Stimulated activated CD8-positive, alpha-beta memory T cell treated with anti-CD3 and anti-CD28 coated beads, Interleukin-12 subunit alpha, Interleukin-12 subunit beta, amount 100 ng/mL, for 1 hour (primary cell): ENCODE measurements at places on chromosomes 6 and 20.

- no peak for DNase-seq
Measured at GRCh38 chr20:42982218-42982617, 207.5 kb downstream of the PTPRT start.

- no peak for DNase-seq
Measured at GRCh38 chr6:42066156-42066675, 15.9 kb downstream of the TAF8 start.

GRCh38 chr6:93784794-93785693 is 365.7 kb upstream of the EPHA7 start:
- DNase-seq, result no peak

DNA sequence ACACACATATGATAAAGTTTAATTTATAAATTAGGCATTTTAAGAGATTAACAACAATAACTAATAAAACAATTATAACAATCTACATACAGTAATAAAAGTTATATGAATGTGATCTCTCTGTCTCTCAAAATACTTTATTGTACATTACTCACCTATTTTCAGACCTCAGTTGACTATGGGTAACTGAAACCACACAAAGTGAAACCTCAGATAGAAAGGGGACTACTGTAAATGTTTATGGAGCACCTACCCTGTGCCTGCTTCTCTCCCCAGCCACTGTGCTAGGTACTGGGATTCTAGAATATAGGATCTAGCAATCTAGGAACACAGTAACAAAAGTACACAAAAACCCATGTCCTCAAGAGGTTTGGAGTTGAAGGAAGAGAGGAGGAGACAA is 63.4 kb upstream of the BTN3A2 start:
- DNase-seq, result no peak

DNA sequence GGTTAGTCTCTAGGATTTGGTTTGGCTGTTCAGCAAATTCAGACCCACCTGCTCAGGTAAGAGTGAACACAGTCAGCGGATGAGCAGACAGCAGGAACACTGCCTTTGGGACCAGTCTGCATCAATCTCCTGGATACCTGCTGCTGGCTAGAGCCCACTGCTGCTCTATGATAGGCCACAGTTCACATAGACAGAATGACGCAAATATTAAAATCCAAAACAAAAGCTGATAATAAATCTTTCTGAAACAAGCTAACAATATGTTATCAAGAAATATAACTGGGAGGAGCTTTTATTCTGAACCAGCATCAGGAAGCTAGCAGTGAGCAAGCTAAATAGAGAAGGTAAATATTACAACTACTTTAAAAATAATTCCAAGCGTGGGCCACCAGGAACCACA is at the start of gene TAAR1:
Gene TAAR1 (minus strand): TSS at position 101 of the 400 bp plus-strand sequence. CDS start 13,179 bp downstream, outside the sequence.
- no peak for DNase-seq

DNA sequence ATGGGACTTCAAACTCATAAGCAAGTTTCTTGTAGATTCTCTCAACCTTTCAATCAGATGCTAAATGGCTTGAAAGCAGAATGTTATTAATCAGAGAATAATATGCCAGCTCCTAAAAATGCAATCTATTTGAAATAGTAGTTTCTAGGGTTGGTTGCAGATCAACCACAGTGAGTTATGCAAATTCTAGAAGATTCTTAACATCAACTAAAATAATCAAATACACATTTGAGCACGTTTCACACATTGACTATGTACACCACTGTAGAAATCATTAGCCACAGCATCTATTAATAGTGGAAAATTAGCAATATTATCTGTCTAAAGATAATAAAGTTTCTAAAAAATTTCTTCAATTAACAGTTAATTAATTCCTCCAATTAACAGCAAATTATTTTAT is 141.9 kb upstream of the GJE1 start:
- no peak for DNase-seq

DNA sequence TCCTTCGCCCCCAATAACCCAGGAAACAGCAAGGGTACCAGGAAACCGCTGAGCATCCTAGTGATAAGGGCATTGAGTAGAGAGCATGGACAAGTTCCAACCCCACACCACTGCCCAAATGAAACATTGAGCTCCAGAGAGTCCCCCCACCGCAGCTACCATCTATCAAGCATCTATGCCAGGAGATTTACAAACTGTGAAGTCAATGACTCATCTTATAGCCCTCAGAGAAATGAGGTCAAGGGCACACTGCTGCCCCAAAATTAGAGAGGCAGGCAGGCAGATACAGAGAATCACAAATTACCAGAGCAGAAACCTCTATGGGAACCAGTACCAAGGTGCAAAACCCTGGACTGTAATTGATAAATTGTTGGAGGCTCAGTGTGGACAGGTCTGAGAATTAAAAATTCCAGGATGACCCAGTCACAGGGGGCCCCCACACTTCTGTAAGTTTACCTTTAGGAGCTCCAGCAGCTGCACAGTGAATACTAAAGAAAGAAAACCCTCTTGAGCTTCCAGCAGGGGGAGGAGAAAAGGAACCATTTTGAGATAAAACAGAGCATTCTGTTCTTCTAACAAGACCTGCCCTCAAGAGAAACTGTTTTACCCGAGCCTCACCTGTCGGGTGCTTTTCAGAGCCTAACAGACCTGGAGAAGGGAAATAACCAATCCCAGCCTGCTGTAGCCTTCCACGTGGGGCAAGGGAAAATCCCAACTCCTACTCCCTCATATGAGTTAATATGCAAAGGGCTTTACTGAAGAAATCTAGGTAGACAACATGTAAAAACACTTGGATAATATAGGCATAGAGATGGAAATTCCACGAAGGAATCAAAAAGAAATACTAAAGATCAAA is 118.0 kb upstream of the ARID1B start:
- DNase-seq, result no peak

GRCh38 chr20:2459981-2460751 is 10.4 kb downstream of the SNRPB start:
- no peak for DNase-seq

DNA sequence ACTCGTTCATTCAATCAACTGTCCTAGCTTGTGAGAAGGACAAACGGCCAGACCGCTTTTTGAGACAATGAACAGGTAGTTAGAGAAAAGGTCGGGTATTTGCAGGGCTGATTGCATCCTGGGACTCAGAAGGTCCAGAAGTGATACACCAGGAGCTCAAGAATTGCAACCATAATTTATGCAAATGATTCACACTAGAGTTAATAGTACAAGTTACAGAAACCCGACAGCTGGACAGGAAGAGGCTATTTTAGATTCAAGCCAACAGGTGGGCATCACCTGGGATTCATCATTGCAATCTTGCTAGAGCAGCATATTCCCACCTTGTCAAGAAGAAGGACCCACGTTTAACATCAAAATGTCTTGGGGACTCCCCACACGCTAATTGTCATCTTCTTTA is 83.5 kb downstream of the TNFAIP3 start:
- no peak for DNase-seq

DNA sequence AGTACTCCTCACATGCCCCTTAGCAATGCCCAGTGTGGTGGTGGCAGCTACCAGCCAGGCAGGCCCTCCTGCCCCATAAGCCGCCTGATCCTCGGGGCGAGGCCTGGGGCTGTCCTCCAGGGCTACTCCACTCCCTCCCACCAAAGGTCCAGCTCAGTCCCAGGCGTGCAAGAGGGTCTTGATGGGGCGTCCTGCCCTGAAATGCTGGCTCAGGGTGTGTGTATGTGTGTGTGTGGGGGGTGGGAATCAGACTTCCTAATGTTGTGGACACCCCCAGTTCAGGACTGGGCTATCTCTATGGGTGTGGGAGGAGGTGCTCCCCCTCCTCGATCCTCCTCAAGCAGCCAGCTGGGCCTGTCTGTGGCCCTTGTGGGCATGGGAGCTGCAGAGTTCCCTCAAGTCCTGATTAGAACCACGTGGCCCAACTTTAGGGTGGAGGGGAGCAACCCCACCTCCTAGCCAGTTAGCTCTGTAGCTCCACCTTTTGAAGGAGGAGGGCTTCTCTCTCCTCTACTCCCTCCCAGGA is 7.5 kb downstream of the HSPA12B start:
- no peak for DNase-seq

DNA sequence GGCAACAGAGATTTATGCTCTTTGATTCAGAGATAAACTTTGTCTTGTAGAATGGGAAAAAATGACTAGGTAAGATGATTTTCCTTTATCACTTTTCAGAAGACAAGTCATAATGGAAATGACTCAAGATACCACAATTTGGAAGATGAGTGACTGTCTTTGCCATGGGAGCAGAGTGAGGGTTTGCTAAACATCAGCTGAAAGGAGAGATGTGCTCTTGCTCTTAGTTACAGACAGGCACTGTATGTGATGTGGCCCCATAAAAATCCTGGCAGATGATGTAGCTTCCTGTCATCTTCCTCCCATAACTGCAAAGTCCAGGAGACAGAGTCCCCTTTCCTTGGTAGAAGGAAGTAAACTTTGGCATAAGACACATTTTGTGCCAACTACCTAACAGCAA is 47.6 kb downstream of the BACH2 start:
- DNase-seq, result no peak

DNA sequence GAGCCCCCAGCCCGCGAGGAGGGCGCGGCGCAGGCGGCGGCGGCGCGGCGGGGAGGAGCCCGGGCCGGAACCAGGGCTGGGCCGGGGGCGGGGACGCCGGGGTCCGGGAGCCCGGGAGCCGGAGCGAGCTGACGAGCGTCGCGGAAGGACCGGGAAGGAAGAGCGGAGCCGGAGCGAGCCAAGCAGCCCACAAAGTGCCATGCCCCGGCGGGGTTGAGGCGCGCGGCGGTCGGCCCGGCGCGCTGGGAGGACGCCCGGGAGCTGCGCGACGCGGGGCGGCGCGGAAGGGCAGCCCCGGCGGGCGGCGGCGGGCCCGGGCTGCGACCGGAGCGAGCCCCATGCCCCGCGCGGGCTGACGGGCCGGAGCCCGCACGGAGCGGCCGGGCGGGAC is 289 bp downstream of the FOXP4 start:
- no peak for DNase-seq
